ENCODE measurements at places on chromosomes 6 and 20.
A peak's percentile ranks its signal among the peaks of the same experiment; 100 is the strongest.

GRCh38 chr6:108904741-108905140 lies 56.5 kb downstream of the ARMC2 start:
- no peak for DNase-seq

DNA sequence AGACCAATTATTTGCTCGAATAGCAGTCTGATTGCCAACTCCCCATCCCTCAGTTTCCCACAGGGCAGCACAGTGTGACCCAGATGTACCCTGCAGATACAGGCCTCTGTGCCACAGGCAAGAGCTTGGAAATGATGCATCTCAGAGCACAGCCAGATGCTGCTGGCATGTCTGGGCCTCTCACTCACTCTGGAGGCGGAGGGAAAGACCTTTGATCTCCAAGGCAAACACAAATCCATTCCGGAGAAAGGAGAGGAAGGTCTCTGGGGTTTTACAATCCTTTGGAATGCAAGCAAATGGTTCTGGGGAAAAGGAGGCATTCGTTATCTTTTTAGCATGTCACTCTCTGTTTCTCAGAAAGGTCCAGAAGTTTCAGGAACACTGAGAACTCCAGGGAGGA lies 74.2 kb downstream of the RIOK1 start:
- no peak for DNase-seq

- no peak for DNase-seq
Measured at GRCh38 chr6:10882657-10883171, 873 bp upstream of the GCM2 start.

- DNase-seq, result no peak
Measured at GRCh38 chr6:7674291-7674690, 51.6 kb upstream of the BMP6 start.

DNA sequence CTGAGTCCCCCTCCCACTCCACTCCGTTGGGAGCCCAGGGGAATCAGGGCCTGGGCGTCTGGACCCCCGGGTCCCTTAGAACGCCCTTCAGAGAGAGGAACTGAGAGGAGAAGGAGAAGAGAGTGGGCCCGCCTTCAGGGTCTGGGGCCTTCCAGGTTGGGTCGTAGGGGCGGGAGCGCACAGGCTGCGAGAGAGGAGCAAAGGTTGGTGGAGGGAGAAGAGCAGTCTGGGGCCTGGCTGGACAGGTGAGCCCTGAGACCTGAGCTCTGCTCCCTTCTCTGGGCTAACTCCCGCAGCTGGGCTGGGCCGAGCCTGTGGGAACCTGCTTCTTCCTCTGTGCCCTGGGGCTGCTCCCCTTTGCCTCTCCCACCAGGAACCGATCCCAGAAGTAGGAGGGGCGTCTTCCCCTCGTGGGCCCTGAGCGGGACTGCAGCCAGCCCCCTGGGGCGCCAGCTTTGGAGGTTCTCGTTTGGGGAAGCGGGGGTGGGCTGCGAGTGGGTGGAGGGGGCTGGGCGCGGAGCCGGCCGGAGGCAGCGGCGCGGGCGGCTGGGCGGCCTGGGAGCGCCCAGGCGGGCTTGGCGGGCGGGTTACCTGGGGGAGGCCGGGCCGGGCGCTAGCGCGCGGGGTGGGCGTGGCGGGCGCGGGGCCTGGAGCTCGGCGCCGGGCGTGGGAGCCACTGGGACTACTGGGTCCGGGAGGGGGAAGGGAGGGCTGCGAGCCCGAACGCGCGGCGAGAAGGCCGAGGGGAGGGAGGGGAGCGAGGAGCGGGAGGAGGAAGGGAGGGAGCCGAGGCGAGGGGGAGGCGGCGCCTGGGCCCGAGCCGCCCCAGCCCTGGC lies at the start of gene DDR1:
Gene DDR1, plus strand, starts transcription at position 835 of the 836 bp plus-strand sequence. CDS start 4,211 bp downstream, outside the sequence.
- DNase-seq, result peak; percentile 45

- DNase-seq, result peak; percentile 0
Measured at GRCh38 chr6:160795721-160796120, 93.7 kb downstream of the PLG start.

DNA sequence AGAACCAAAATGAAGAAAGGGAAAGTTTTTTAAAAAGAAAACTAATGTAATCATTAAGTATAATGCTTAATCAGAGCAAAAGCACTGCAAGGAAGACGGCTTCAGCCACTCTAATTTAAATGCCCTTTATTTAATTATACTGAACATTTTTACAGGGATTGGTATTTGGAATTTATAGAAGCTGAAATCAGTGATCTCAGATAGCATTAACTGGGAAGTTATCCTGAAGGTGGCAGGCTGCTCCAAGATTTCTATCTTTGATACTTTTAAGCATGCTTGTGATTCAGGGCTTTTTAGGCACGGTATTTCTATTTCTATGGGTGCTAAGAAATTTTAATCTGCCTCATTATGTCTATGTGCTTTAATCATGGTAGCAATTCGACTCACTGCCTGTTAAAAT lies 1.3 kb upstream of the NDUFAF4 start:
- peak; percentile 66 for DNase-seq

DNA sequence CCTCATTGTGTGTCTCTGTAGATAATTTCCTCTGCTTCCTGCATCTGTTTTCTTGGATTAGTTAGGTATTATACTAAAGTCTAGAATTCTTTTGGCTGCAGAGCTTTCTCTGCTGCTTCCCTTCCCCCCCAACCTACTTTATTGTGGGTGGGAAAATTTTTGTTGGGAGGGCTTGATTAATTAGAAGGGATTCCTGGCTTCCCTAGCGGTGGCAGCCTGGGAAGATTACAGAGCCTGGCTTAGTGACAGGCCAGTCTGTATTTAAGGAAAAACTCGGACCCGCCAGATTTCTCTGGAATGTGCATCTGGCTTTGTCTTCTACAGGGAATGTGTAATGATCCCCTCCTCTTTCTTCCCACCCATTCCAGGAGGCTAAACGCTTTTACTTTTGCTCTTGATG lies 31.2 kb downstream of the SLX4IP start:
- DNase-seq, result peak; percentile 26

DNA sequence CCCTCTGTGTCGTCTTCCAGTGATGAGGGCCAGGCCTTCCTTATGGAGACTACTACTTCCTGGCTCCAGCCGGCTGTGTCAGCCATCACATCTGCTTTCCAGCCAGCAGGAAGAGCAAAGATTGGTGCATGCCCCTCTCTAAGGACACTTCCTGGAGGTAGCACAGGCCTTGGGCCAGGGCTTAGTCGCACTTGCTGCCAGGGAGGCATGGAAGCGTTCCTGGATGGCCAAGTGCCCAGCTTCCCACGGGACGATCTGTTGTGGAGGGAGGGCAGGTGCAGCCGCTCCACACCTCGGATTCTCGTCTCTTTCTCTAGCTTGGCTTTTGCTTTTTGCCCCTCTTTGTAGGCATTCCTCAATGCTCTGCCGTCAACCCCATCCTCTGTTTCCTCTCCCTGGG lies 11.9 kb downstream of the ERMARD start:
- DNase-seq, result no peak

DNA sequence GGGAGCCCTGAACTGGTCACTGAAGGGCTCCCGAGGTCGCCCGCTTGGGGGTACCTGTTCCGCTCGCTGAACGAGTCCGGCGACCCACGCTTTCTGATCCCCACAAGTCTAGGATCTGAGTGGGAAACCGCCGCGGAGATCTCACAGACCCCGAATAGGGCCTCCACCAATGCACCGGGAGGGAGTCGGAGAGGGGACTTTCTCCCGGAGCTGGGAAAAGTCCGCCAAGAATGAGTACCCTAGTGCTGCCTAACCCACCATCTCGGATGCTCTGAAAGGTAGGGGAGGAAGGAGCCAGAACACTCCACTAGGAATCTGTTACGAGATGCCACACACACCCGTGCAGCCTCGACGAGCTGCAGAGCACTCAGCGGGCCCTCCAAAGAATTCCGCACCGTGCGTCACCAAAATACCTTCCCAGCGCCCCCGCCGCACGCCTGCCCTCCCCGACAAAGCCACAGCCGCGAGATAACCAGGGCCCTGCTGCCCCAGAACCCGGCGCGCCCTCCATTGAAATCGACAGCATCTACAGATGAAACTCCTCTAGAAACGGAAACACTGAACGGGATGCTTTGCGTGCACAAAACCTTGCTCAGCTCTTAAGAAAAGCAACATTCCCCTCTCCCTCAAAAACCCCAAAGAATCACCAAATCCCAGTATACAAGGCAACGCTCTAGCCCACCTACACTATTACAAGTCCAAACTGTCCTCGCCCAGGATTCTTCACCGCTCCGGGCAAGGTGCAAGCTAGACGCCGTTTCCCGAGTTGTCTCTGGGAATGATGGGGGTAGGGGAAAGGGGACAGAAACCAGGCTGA lies 686 bp downstream of the COL12A1 start:
- peak; percentile 81 for DNase-seq

DNA sequence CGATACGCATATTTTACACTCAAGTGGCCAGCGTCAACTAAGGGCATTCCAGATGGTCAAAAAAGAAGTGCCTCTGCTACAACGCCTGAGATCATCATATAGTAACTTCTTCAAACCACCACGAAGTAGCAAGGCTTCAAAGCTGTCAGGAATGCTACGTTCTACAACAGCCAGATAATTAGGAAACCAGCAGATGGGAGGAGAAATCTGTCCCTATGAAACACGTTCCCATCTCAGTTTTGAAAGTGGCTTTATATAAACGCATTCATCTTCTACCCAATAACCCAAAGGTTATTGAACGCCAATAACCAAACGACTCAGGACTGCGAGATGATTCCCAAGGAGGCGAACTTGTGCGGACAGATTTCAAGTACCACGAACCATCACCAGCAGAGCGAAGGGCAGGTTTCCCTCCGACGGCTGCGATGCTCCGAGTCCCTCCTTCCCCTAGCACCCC lies 1.2 kb downstream of the ABHD12 start:
- peak; percentile 50 for DNase-seq

DNA sequence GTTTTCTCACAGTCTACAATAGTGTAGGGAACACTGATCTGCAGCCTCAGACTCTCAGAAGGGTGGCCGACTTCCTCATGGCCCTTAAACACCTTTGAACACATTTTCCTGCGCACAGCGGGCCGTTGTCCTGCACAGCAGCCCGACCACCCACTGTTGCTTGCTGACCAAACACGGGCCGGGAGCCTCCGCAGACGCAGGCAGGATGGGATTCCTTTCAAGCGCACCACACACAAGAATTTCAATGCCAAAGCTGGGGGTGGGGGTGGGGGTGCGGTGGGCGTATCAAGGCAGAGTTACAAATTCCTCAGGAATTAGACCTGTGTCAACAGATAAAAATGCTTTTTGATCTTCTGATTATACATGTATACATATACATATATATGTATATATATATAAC lies 74.5 kb downstream of the HUS1B start:
- peak; percentile 62 for DNase-seq

DNA sequence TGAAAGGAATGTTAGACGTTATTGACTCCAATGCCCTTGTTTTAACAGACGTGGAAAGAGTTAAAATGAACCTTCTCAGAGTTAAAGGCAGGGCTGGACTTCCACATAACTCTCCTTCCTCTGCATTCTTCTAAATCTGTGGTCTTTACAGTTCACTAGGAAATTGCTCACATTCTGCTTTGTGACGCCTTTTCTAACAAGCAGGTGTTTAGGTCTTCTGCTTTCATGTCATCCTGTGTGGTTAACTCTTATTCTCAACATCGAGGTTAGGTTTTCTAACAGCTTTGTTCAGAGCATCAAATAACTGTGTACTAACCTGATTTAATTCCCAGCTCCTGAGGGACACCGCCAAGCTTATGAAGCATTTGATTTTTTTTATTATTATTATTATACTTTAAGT lies 81.3 kb upstream of the NT5E start:
- DNase-seq, result no peak

DNA sequence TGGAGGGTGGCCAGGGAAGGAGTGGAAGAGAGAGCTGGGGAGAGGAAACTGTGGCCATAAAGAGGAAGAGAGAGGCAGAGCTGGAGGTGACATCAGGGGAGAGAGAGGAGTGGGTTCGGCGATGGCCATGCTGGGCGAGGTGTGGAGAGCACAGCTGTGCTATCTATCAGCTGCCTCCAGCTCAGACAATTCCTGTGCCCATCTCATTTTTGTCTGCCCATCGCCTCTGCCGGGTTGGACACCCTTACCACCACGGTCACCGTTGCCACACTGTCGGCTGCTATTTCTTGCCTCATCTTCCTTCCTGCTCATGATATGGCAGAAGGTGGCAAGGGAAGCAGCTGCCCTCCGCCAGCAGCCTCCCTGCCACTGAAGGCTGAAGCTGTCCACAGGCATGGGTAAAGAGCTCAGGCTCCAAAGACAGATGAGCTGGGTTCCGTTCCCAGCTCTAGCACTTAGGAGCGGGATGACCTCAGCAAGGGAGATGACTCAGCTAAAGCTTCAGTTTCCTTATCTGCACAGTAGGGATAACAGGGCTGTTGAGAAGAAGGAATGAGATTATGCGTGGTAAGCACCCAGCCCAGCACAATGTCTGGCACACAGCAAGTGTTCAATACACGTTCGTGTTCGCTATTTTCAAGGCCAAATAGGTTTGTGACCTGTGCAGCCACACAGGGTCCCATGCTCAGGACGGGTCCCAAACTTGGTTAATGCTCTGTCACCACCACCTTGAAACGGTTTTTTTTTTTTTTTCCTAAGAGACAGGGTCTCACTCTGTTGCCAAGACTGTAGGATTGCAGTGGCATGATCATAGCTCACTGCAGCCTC lies 21.9 kb upstream of the TAF8 start:
- DNase-seq, result peak; percentile 79

DNA sequence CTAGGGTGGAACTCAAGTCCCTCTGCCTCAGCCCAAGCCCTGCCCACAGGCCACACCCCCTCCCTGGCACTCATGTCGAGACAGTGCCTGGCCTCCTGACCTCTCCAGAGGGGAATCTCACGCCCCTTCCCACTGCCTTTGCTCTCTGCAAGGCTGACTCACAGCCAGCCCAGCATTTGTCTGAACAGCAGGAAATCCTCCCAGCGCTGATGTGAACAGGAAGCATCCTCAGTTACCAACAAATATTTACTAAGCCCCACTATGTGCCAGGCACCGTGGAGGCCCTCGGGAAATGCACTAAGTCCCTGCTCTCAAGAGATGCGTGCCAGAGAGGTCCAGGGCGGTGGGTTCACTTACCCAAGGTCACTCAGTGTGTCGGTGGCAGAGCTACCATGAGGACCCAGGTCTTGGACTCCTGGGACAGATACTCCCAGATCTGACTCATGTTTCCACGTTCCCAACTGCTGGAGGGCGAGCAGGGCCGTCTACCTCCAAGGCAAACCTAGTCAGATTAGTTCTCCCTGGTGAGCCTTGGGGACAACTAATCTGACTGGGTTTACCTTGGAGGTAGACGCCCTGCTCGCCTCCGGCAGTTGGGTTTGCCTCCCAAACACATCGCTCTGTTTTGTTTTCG lies 7.8 kb downstream of the ADA start:
- DNase-seq, result peak; percentile 92

- no peak for DNase-seq
Measured at GRCh38 chr6:46036911-46037310, 21.3 kb upstream of the CLIC5 start.

GRCh38 chr6:23655525-23655924 lies 470.5 kb upstream of the NRSN1 start:
- no peak for DNase-seq

Data from astrocyte of the spinal cord (primary cell).